ENCODE measurements at places on chromosomes 11 and 22.

GRCh38 chr11:3989921-3990290 is 104.7 kb upstream of the RRM1 start:
- DNase-seq, result no peak

- DNase-seq, result peak; percentile 75
Measured at GRCh38 chr11:80925321-80925720, 1484.5 kb upstream of the TENM4 start.

- no peak for DNase-seq
Measured at GRCh38 chr11:704228-704674, 1.8 kb upstream of the EPS8L2 start.

GRCh38 chr11:75571625-75572024 is 9.6 kb downstream of the SERPINH1 start:
- DNase-seq, result no peak

- DNase-seq, result no peak
Measured at GRCh38 chr11:116360221-116360941, 412.4 kb downstream of the BUD13 start.

- no peak for DNase-seq
Measured at GRCh38 chr11:28098257-28098656, 9.7 kb downstream of the KIF18A start.

- peak; percentile 82 for DNase-seq
Measured at GRCh38 chr22:50218996-50219727, 18.4 kb downstream of the SELENOO start.

DNA sequence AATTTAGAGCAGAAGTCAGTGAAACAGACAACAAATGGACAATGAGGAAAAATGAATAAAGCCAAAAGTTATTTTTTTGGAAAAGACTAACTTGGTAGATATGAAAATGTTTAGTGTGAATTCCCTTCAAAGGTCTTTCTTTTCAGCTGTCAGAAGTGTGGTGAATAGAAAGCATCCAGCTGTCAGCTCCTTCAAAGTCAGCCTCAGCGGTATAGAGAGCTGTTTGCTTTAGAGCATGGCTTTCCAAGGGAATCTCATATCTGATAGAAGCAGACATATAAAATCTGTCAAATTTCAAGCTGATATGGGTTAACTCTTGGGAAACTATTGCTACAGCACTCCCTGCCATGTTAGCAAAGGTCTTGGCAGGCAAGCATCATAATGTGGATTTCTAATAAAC is 309.3 kb downstream of the CASP12 start:
- DNase-seq, result peak; percentile 89

GRCh38 chr11:102792604-102793003 is 5.4 kb downstream of the MMP1 start:
- DNase-seq, result no peak

- peak; percentile 58 for DNase-seq
Measured at GRCh38 chr11:75465701-75466531, 32.9 kb upstream of the KLHL35 start.

GRCh38 chr22:19776433-19777031 is 16.0 kb downstream of the TBX1 start:
- DNase-seq, result no peak

- no peak for DNase-seq
Measured at GRCh38 chr11:62601122-62601371, 618 bp downstream of the MTA2 start.
